Left ventricle myocardium inferior (tissue), 1 donor: ENCODE measurements at places on chromosomes 5 and 9.

DNA sequence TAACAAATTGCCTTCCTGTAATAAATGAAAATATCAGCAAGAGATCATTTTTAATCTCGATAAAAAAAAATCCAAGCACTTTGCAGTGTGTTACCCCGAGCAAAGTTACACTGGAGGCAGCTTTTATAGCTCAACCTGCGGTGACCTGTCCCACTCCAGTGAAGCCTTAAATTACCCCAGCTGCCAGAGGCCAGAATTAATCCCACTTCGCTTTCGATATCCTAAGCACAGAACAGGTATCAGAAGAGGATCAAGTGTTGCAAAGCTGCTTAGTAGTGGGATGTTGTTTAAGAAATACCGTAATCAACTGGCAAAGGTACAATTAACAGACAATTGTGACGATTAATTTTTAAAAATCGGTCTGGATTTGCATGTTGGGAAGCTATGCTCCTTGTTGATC, 314.0 kb downstream of the AGTPBP1 start:
- no peak for DNase-seq

- DNase-seq = no peak
These were observed 1234.8 kb upstream of the C9orf72 start for GRCh38 chr9:28808042-28808441.

GRCh38 chr9:135021393-135021789, 66.1 kb upstream of the OLFM1 start:
- DNase-seq = no peak

DNA sequence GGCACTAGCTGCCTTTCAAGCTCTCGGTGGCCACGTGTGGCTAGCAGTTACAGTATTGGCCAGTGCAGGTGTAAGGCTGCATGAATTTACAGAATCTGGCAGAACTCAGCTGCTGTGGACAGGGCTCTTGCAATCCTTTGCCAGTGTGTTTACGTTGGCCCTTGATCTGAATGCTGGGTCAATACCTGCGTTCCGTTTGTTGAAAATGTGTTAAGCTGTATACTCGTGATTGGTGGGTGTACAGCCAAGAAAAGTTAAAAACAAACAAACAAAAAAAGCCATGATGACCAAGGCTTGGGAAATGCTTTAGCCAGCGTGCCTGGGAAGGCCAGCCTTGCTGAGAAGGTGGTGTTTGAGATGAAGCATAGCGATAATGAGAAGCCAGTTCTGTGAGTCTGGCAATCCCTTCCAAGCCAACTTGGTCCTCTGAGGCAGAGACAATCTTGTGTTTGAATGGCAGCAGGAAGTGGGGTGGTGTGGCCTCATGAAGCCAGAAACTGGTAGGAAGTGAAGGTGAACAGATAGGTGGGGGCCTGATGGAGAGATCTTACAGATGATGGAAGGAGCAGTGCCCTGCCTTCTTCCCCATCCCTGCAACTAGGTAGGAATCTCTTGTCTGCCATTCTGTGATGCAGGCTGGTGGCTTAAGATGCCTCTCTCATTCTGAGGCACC, 820 bp upstream of the CFAP90 start:
- DNase-seq = no peak

GRCh38 chr9:135665795-135666189, 2.7 kb downstream of the LCN9 start:
- no peak for DNase-seq

- DNase-seq = no peak
These were observed 318.1 kb upstream of the DAB2 start for GRCh38 chr5:39742916-39743315.

DNA sequence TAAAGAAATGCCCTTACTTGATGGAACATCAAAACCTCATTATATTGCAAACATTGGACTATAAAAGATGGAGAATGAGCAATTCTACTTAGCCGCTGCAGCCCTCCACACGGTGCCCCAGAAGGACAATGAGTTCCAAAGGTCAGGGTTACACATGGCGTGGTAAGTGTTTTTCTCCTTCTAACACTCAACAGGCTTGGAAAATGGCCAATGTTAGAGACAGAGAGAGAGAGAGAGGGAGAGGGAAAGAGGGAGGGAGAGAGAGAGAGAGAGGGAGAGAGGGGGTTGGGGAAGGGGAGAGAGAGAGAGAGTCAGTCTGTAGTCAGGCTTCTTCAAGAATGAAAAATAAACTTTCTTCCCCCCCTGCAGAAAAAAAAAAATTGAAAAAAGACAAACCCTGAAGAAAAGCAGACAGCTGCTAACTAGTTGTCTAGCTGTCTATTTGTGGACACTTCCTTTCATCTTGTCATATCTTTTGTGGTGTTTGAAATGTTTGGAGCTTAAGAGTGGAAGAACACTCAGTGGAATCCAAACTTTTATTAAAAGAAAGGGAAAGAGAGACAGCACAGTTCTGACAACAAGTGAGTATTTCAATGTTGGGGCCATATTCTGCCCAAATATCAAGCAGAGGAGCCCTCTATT, 324.8 kb downstream of the TMEM38B start:
- no peak for DNase-seq

GRCh38 chr5:142726188-142726731, 40.4 kb upstream of the FGF1 start:
- DNase-seq = no peak

GRCh38 chr9:137136261-137136880, 2.6 kb upstream of the GRIN1 start:
- DNase-seq = no peak
